Thoracic aorta endothelial cell (primary cell): ENCODE measurements at places on chromosomes 3 and 15. TPM values are rescaled to one million over a fixed set of nuclear protein-coding genes. Genes with fewer than 3 reads are reported as not detected.

The FGD5 gene
- total RNA-seq, result 104 and 107 TPM in 2 replicates

The ENTPD3 gene
- 0.07 and 0.13 TPM in 2 replicates for total RNA-seq

The FILIP1L gene
- total RNA-seq, result 25.9 and 30.9 TPM in 2 replicates

The TMEM62 gene
- 19.1 and 23.2 TPM in 2 replicates for total RNA-seq

The PARP16 gene
- 3.1 and 4.2 TPM in 2 replicates for total RNA-seq

The PROS1 gene
- total RNA-seq, result 14.6 and 15.6 TPM in 2 replicates

The PIERCE2 gene
- total RNA-seq, result 1.2 and 1.6 TPM in 2 replicates

The VEPH1 gene
- total RNA-seq, result 325 and 390 TPM in 2 replicates

The COL6A5 gene
- total RNA-seq, result not detected in 2 replicates

The DUOXA1 gene
- not detected in 2 replicates for total RNA-seq

The CKMT1A gene
- total RNA-seq, result not detected in 2 replicates

The SNTN gene
- not detected in 2 replicates for total RNA-seq
